ENCODE measurements at places on chromosomes 6 and 20.

GRCh38 chr6:138690975-138691594 is 82.5 kb upstream of the CCDC28A start:
- H3K27ac ChIP-seq: no peak overlapping the region
- peak overlapping the region; percentile 77 for H3K4me3 ChIP-seq
- H3K4me1 ChIP-seq: peaks cover 6% of the 10 kb centered on the region
- no peak for DNase-seq
- peaks cover 43% of the 10 kb centered on the region for H3K27me3 ChIP-seq

- DNase-seq: no peak
- H3K27me3 ChIP-seq: no peaks in the 10 kb centered on the region
- peaks cover 40% of the 10 kb centered on the region for H3K4me1 ChIP-seq
- H3K27ac ChIP-seq: peak overlapping the region; percentile 90
- peak overlapping the region; percentile 79 for H3K4me3 ChIP-seq
- H3K36me3 ChIP-seq: no peaks in the 10 kb centered on the region
Measured at GRCh38 chr6:129750360-129750759, 40.4 kb upstream of the ARHGAP18 start.

DNA sequence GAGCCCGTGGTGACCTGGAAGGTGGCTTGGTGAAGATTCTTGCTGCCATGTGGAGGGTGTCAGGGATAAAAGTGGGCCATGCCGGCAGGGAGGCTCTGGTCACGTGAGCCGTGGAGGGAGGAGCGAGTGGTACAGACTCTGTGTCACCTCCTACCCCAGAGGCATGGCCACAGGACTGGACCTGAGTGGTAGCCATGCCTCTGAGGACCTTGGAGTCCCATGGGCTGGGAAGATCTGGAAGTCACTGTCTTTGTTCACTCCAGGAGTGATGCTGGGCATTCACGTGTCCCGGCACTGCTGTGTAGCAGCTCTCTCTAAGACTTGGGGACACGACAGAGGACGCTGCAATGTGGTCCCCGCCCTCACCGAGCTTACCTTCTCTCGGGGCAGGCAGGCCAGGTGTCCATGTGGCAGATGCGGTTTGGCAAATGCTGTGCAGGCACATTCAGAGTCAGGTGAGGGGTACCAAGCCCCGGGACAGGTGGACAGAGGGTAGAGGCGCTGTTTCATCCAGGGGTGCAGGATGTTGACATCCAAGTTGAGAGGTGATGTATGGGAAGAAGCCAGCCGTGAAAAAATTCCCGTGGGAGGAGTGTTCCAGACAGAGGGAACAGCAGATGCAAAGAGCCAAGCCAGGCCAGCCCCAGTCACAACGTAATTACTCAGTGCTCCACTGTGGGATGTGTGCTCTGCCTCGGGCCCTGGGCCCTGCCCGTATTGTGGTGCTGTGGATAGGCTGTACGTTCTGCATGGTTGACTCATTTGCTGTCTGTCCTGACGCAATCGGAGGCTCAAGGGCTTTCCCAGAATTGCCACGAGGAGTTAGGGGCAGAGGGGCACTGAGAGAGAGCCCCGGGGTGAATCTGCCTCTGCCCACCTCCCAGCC is 307.8 kb downstream of the TAF4 start:
- no peaks in the 10 kb centered on the region for H3K4me1 ChIP-seq
- H3K36me3 ChIP-seq: no peaks in the 10 kb centered on the region
- no peak overlapping the region for H3K27ac ChIP-seq
- H3K27me3 ChIP-seq: no peaks in the 10 kb centered on the region
- no peak for DNase-seq
- H3K4me3 ChIP-seq: no peak overlapping the region

DNA sequence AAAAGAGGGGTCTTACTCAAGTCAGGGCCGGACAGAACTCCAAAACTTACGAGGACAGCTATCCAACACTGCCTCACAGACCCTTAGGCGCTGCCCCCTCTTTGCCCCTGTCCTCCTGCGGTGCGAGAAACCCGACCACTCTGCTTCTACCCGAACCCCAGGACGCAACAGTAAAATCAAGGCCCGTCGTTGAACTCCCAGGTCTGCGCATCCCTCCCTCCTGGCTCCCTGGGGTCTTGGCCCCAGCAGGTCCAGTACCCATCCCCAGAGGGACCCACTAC is 6.4 kb downstream of the OLIG3 start:
- H3K27ac ChIP-seq: no peak overlapping the region
- peaks cover 2% of the 10 kb centered on the region for H3K36me3 ChIP-seq
- DNase-seq: no peak
- H3K4me3 ChIP-seq: no peak overlapping the region
- H3K4me1 ChIP-seq: peaks cover 13% of the 10 kb centered on the region

DNA sequence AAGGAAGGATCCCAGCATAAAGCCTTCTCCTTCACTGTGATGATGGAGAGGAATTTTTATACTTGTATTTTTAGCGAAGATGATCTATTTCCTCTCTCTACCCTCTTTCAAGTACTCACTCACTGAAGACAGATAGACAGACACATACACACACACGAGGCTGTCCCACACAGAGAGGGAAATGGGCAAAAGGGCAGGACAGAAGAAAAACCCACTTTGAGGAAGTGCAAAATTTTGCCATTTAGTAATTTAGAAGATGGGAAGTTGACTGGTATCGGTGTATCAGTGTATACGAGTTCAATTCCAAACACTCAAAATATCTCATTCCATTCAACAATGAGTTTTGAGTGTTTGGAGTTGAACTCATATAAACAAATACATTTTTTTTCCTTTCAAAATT is 30.9 kb downstream of the HEBP2 start:
- H3K36me3 ChIP-seq: no peaks in the 10 kb centered on the region
- H3K27ac ChIP-seq: no peak overlapping the region
- peaks cover 6% of the 10 kb centered on the region for H3K4me1 ChIP-seq
- no peak overlapping the region for H3K4me3 ChIP-seq
- peaks cover 2% of the 10 kb centered on the region for H3K27me3 ChIP-seq

- DNase-seq: no peak
- no peak overlapping the region for H3K27ac ChIP-seq
- H3K27me3 ChIP-seq: no peaks in the 10 kb centered on the region
- no peaks in the 10 kb centered on the region for H3K4me1 ChIP-seq
- H3K4me3 ChIP-seq: no peak overlapping the region
Measured at GRCh38 chr6:74654296-74654695, 551.6 kb downstream of the COL12A1 start.

- no peaks in the 10 kb centered on the region for H3K27me3 ChIP-seq
- no peak overlapping the region for H3K4me3 ChIP-seq
- H3K4me1 ChIP-seq: peaks cover 16% of the 10 kb centered on the region
- H3K27ac ChIP-seq: no peak overlapping the region
- H3K36me3 ChIP-seq: peaks cover 27% of the 10 kb centered on the region
Measured at GRCh38 chr6:36893976-36894932, 8.5 kb downstream of the C6orf89 start.

DNA sequence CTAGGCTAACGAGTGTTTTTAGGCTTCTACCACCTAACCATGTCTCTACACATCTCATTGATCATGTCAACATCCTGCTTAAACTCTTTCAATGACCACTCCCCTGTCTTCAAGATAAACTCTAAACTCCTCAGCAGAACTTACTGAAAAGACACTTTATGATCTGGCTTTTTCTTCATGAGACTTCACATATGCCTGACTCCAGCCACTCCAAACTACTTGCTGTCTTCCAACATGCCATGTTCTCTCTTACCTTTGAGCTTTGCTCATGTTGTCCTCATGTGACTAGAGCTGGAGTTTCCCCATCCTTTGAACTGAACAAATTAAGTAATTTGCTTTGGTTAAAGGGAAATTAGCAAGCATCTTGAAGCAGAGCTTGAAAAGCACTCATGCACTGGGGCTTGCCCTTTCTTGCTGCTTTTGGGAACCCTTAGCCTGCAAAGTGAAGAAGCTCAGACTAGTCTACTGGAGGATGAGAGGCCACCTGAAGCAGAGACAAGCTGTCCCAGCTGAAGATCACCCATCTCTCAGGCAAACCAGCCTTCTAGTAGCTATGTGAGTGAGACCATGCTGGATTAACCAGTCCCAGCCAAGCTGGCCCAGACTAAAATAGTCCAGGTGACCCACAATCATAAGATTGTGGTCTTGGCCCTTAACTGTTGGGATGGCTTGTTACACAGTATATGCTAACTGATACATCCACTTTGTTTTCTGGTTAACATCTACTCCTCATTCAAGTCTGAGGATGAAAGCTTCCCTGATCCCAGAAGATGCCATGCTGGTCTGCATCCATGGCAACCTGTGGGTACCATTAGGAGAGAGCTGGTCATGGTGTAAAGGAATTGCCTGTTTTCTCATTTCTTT is 235.8 kb downstream of the GMPR start:
- peaks cover 76% of the 10 kb centered on the region for H3K4me1 ChIP-seq
- H3K36me3 ChIP-seq: peaks cover 43% of the 10 kb centered on the region
- peak overlapping the region; percentile 44 for H3K4me3 ChIP-seq

DNA sequence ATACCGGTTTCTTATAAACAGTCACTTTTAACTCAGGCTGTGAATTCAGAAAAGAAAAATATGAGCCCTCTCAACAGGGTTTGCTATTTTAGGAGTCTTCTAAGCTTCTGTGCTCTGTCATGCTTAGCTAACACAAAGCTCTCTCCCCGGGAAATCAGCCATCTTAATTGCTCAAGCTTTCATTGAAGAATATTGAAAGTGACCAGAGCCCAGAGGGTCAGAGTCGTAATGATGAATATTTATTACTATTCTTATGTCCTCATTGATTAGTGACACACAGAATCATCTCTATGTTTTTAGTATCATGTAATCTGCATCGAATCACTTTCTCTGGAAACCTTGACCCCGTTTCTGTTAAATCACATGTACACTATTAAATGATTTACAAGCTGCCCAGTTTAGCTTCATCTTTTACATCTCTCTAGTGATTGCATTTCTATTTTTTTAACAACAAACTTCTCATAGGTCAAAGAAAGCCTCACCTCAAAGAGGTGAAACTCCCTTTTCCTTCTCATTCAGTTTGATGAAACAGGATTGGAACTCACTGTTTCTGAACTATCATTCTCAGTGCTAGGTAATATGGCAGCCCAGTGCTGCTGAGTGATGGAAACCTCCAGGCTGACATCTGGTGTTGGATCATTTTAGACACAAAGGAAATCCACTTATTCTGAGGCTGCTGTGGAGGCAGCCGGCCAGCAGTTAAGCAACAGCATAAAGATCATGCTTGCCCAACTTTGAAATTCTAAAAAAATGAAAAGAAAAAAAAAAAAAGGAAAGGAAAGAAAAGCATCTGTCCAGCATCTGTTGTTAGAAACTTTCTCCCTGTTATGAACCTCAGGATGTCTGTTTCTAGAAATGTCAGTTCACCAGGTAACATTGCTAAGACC is 96.3 kb downstream of the RFPL4B start:
- no peaks in the 10 kb centered on the region for H3K27me3 ChIP-seq
- H3K36me3 ChIP-seq: no peaks in the 10 kb centered on the region
- no peaks in the 10 kb centered on the region for H3K4me1 ChIP-seq
- no peak for DNase-seq
- H3K4me3 ChIP-seq: no peak overlapping the region

GRCh38 chr20:1526310-1526709 is 31.2 kb downstream of the SIRPD start:
- H3K27ac ChIP-seq: no peak overlapping the region
- no peak for DNase-seq
- H3K27me3 ChIP-seq: peaks cover 17% of the 10 kb centered on the region
- H3K4me3 ChIP-seq: no peak overlapping the region
- H3K36me3 ChIP-seq: no peaks in the 10 kb centered on the region

GRCh38 chr20:50980851-50981713 is 22.5 kb downstream of the MOCS3 start:
- H3K27me3 ChIP-seq: peaks cover 3% of the 10 kb centered on the region
- no peak overlapping the region for H3K4me3 ChIP-seq
- no peaks in the 10 kb centered on the region for H3K36me3 ChIP-seq
- peaks cover 2% of the 10 kb centered on the region for H3K4me1 ChIP-seq
- peak; percentile 38 for DNase-seq

All from T-helper 2 cell treated with Interferon-gamma antibody and Interleukin-4, amounts not matched to agents 5 μg/mL and 100 μg/mL, for 36 hours (primary cell).